Stimulated activated CD4-positive, alpha-beta T cell treated with anti-CD3 and anti-CD28 coated beads, TNF-alpha, amount 100 ng/mL, for 24 hours (primary cell): ENCODE measurements at places on chromosomes 1 and 21.

DNA sequence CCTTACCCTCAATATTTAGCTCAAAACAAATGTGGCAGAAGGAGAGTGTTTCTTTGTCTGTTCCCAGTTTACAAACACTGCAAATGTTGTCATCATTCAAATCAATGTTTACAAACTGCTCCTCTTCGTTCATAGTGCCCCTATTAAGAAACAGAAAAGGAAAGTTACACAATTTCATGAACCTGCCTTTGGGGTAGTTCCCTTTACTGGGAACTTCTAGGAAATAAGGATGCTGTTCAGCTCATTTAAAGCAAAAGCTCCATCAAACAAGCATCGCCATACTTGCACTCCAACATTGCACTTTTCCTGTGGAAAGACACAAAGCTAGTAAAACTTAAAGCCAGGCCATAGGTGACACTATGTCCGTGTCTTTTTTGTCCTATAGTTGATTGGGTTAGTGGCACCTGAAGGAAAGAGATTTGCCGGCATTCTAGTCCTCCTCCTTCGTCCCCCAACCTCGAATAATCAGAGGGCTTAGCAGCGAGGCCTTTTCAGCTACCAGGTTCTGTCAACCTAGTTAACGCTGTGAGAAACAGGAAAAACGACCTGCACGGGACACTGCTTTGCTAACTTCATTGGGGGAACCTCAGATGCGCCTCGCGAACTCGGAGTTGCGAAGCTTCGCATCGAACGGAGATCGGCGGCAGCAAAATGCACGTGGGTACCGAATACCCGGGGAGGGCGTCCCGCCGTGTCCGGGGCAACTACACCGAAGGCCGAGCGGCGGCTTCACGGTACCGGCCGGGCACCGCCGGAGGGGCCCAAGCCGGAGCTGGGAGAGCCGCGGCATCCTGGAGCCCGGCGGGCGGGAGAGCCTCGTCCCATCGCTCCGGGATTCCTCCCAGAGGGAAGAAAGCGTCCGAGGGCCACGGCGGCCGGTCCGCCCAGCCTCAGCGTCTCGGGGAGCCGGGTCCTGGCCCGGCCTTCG is 706 bp downstream of the C21orf91 start:
- DNase-seq, result peak; percentile 30

GRCh38 chr21:24470852-24471251 is 1136.4 kb downstream of the MRPL39 start:
- no peak for DNase-seq

DNA sequence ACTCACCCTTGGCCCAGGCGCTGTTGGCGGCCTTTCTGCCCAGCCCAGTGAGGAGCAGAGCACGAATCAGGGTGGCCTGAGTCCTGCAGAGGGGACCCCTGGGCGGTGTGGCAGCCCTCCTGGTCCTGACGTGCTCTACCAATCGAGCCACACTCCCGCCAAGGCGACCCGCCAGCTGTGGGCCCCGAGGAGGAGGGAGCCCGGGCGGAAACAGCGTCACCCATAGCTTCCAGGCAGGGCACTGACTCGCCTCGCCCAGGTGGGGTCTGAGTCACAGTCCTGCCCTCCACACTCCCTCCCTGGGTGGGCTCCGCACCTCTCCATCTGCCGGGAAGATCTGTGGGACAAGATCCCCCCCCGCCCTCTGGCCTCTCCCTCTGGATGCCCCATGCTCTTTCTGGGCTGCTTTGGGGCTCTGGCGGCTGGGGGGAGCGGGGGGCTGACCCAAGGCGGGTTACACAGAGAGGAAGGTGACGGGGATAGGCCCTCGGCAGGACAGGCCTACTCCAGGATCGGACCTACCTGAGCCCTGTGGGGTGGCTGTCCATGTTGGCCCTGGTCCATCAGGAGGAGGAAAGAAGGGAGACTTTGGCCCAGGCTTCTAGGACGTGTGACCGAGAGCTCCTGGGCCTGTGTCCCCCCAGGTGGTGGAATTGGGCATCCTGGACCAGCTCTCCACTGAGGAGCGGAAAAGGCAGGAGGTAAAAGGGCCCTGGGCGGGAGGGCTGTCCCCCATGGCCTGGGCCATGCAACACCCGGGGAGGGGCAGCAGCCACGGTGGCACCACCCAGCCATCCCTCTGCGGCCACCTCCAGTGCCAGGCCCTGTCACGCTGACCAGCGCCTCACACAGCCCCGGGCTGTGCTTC is 14.0 kb downstream of the ARHGEF16 start:
- no peak for DNase-seq

DNA sequence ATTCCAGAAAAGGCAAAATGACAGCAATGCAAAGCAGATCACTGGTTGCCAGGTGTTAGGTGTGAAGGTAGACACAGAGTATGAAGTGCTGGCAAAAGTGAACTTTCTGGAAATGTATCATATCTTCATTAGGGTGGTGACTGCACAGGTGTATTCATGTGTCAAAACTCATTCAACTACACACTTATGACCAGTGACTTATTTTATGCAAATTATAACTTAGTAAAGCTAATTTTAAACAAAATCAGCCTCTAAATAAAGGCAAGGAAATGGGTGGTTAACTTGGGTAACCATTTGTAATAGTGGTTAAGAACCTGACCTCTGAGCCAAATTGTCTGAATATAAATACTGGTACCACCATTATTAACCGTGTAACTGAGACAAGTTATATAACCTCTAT is 7.4 kb downstream of the COP1 start:
- no peak for DNase-seq

DNA sequence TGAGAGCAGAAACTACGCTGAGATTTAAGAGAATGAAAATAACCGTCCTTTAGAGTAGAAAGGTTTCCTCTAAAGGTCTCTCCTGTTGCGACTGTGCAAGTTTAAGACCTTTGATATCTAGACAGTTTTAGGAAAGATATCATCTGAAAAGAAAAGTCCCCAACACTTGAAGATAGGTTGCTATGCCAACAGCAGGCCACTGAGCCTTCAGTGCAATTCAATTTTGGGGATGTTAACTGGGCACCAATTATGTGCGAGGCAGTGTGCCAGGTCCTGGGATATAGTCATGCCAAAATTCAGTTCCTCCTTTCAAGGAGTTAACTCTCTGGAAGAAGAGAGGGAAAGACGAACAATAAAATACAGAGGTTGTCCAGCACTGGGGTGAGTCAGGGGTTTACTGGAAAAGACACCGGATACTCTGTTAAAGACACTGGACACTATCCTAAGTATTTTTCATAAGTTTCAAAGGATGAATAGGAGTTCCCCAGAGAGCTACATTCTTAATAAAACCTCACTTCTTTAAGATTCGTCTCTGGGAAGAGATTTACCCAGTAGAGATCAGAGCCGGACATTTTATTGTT is 25.5 kb upstream of the ZNF281 start:
- no peak for DNase-seq

- no peak for DNase-seq
Measured at GRCh38 chr1:43321331-43321891, 16.2 kb upstream of the MPL start.

DNA sequence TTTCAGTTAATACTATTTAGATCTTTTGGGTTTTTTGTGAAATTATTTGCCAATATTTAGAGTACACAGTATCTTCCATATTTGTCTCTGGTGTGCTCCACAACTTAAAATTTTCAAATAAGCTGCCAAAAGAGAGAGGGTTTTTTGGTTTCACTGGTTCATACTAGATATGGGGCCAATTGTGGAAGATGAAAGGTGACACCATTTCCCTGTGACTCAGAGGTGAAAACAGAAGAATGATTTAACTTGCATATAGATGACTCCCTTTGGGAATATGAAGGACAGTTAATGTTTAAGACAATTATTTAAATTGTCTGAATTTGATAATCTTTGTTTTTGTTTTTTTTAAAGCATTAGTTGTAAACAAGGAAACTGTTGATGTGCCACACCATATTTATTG is 37.5 kb downstream of the IVNS1ABP start:
- no peak for DNase-seq

GRCh38 chr1:27646676-27647075 is 11.7 kb upstream of the FGR start:
- DNase-seq, result no peak

DNA sequence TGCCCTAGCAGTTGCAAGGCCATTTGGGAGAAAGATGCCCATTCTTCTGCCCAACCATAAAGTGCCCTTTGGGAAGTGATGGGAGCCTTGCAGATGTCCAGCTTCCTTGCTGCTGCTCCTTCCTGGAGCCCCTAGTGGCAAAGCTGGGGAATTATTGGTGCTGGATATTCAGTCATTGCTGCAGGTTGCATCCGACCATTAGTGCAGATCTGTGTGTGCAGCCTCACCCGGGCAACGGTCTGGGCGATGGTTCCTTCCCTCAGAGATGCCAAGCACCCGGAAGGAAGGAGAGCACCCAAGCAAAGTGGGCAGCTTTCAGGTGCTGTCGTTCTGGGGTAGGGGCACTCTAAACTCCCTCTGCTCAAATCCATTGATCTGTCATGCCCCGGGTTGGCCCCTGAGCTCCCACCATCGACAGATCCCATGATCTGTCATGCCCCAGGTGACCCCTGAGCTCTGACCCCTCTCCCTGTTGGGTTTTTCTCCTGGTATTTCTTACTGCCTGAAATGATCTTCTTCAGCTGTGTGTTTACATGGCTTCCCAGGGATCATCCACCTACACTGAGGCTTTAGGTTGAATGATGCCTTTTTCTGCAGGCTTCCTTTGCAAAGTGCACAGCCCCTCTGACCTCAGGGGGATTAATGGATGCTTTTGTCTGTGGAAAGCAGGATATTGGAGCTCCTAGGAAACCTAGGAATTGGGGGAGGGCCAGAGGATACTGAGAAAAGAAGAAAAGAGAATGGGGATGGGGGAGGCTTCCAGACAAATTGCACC is 467.5 kb downstream of the PTPRU start:
- DNase-seq, result no peak

DNA sequence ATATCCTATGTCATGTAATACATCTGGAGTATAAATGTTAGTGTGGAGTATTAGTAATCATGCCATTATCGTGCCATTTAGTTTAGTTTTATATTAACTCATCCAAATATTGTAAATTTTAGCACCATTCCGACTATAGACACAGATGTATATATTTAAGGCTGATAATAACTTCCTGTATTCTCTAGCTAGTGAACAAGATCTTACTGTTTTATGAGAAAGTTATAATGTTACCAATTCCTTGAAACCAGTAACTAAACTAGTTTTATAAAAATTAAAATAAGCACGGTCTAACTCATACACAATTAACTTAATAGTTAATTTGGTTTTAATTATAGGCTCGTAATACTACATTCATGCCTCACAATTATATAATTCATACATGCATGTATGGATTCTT is 808.6 kb downstream of the USP25 start:
- DNase-seq, result no peak

DNA sequence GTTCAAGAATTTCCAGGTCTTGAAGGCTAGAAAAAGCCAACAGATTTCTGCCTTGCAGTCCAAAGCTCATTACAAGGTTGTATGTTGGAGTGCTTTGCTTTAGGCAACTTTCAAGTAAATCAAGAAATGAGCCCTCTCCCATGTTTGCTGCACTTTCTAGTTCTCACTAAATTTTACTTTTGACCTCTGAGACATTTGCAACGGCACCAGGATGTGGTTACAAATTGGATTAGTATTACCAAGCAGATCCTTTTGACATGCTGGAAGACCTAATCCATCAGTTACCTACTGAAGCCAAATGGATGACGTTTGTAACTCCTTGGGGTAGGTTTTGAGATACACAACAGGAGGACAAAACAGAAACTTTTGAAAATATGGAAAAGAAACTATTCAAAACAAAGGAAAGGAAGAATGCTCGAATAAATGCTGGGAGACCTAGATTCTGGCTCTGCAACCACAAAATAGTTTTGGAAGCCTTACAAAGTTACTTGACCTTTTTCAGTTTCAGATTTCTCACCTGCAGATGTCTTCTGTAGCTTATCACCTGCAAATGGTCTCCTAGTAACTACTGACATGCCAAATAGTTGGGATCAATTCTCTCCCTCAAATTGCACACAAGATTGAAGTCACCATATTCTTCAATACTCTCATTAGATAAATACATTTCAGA is 251.7 kb upstream of the ADGRL2 start:
- DNase-seq, result no peak

- DNase-seq, result no peak
Measured at GRCh38 chr1:157691285-157691920, 9.2 kb downstream of the FCRL3 start.

DNA sequence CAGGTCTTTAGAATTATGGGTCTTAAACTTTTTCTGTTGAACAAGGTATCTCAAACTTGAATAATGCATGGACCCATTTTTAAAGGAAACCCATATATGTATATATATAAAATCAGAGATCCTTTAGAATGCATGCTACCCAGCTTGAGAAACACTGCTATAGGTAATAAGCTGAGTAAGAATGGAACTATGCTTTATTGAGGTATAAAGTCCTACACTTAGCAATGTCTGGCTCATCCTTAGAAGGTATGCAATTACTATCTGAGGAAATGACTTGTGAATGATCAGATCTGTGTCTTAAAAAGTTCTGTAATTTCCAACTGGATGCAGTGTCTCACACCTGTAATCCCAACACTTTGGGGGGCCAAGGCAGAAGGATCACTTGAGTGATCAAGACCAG is 11.2 kb downstream of the TRAF3IP3 start:
- DNase-seq, result no peak

GRCh38 chr1:201376464-201377374 is 761 bp downstream of the TNNT2 start:
- DNase-seq, result no peak

DNA sequence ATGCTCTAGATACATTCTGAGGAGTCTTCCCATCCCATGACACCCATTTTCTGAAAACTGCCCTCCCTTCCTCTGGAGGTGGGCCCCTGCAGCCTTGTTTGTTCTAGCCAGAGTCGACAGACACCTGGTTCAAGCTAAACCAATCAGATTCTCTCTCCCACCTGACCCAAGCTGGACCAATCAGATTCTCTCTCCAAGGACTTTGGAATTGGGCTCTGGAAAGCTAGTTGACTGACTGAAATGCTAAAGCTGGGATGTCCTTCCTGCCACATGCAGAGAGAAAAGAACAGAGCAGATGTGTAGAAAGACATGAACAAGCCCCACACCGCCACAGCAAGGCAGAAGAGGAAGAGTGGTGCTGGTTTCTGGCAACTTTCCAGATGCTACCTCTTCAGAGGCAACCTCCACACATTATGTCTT is 24.6 kb downstream of the ASAP3 start:
- no peak for DNase-seq

DNA sequence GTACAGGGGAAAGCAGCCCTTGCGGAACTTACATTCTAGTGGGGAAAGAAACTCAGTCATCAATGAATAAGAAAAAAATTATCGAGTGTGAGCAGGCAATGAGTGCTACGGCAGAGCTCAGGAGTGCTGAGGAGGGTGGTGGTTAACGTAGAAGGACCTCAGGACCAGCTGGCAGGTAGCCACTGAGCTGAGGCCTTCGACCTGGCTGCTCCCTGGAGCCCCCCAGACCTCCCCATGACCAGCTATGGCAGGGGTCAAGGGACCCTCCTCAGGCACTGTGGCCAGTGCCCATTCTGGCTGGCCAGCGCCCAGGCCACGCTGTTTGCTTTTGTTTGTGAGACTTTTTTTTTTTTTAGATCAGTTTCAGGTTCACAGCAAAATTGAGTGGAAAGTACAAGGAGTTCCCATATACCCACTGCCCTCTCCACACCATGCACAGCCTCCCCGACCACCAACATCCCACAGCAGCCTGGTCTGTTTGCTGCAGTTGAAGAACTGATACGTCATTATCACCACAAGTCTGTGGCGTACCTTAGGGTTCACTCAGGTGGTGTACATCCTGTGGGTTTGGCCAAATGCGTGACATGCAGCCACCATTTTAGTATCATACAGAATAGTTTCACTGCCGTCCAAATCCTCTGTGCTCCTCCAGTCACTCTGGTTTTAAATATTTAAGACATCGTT is 11.8 kb upstream of the TTC22 start:
- DNase-seq, result no peak
